ENCODE measurements at places on chromosomes 1 and 21. TPM values are rescaled to one million over a fixed set of nuclear protein-coding genes. Genes with fewer than 3 reads are reported as not detected.

Gene DCST1
- total RNA-seq: not detected

Gene DNAJC28
- total RNA-seq: 2.1 TPM

Gene SFN
- total RNA-seq: not detected

Gene KCNN3
- 1.5 TPM for total RNA-seq

Gene GNAT2
- total RNA-seq: not detected

Gene S100A9
- total RNA-seq: not detected
